ENCODE measurements at places on chromosomes 13 and 19.

- DNase-seq, result no peak
Observed at GRCh38 chr13:112704308-112705145, 14.7 kb downstream of the ATP11A start.

DNA sequence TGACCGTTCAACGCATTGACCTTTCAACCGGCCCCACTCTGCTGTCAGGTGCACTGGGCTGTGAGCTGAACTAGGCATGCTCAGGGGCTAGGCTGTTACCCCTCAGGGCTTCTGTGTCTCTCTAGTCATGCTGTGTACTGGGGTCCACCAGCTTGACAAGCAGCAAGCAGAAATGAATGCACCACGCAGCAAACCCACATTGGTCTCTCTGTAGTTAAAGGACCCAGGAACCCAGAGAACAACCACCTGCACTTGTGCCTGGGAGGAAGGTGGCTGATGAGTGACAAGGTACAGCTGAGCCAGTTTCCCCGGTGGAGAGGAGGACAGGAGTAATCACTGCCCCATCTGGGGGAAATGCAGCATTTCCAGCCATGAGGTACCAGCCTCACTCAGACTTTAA is 159.9 kb downstream of the USP12 start:
- DNase-seq, result no peak

- DNase-seq, result no peak
Observed at GRCh38 chr19:47479701-47480503, 4.1 kb downstream of the KPTN start.

- DNase-seq, result no peak
Observed at GRCh38 chr13:78398743-78399410, 204.5 kb downstream of the POU4F1 start.

- DNase-seq, result no peak
Observed at GRCh38 chr19:15399635-15400034, 19.2 kb downstream of the AKAP8L start.

- DNase-seq, result no peak
Observed at GRCh38 chr13:95704510-95704909, 27.6 kb downstream of the DNAJC3 start.

Measured in H54 (cell line).